ENCODE measurements at places on chromosomes 7 and 10.

- no peak for DNase-seq
Measured at GRCh38 chr7:64874114-64874513, 29.0 kb upstream of the ZNF273 start.

GRCh38 chr7:14507617-14508016, 394.9 kb downstream of the DGKB start:
- no peak for DNase-seq

DNA sequence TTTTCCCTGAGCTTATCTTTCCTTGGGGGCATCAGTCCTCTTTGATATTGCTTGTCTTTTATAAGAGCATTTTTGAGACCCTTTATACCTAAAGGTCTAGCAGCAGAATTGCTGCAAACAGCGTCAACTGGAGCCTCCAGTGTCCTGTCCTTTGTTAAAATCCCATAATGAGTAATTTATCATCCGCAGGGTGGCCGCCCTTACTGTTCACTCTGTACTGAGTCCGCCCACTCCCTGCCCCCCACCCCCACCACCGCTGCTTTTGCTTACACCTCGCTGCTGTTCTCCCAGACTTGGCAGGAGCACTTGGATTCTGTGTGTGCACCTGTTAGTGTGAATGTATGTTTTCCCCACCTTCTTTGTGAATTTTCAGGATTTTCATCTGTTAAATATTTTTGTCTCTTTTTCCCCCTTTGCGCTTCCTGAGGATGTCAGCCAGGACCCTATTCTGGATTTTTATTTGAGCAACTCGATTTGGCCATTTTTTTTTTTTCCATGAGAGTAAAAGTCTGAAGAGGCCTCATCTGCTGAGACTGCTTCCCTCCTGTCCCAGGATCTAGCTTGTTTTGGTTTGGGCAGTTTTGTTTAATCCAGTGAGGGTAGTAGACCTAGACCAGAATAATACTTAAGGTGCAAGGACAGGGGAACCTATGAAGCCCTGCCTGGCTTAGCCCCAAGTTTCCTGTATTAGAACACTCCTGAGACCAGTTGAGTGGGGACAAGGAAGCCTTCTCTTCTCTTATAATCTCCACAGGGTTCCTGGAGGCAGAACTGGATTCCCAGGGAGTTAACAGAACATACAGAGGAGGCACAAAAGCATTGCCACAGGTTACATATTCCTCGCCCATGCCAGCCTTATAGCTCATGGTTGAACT, 8.2 kb downstream of the AGFG2 start:
- DNase-seq = no peak

- DNase-seq = no peak
Measured at GRCh38 chr7:111043561-111043960, 47.4 kb upstream of the LRRN3 start.

- DNase-seq = no peak
Measured at GRCh38 chr10:3790272-3790671, 5.3 kb upstream of the KLF6 start.

- DNase-seq = no peak
Measured at GRCh38 chr7:142915315-142915714, 18.2 kb downstream of the TRPV5 start.

DNA sequence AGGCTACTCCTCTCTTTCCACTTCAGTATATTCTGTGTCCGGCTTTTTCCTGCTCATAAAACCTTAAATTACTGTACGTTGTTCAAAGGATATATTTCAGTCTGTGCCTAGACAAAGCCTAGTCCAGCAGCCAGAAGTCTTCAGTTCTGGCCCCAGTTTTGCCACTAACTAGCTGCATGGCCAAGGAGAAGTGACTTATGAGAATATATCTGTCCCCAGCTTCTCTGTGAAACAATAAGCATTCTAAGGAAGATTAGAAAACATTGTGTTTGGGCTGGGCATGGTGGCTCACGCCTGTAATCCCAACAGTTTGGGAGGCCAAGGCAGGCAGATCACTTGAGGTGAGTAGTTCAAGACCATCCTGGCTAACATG, 105.0 kb upstream of the HDAC9 start:
- DNase-seq = no peak

All from left kidney (tissue), 8 donors.